NCI-H1417 (cell line): ENCODE measurements at places on chromosomes 3 and 15.

DNA sequence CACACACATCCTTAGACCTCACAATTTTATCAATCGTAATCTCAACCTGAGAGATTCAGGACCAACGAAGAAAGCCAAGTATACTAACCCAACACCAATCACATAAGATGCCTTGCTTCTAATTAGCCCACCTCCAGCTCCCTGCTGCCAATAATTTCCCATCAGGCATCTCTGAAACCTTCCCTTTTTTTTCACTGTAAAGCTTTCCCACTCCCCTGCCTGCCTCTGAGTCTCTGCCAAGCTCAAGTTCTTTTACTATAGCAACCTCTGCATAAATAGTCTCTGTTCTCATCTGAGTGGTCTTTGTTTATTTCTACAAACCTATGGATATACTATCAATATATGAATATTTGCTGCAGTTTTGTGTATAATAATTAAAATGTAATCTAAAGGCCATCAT, 86.5 kb downstream of the PIK3CB start:
- no peak for DNase-seq

- no peak for DNase-seq
These were observed 25.6 kb downstream of the DUSP7 start for GRCh38 chr3:52030714-52031310.

- DNase-seq, result no peak
These were observed 201.1 kb downstream of the AKAP13 start for GRCh38 chr15:85581495-85581894.

DNA sequence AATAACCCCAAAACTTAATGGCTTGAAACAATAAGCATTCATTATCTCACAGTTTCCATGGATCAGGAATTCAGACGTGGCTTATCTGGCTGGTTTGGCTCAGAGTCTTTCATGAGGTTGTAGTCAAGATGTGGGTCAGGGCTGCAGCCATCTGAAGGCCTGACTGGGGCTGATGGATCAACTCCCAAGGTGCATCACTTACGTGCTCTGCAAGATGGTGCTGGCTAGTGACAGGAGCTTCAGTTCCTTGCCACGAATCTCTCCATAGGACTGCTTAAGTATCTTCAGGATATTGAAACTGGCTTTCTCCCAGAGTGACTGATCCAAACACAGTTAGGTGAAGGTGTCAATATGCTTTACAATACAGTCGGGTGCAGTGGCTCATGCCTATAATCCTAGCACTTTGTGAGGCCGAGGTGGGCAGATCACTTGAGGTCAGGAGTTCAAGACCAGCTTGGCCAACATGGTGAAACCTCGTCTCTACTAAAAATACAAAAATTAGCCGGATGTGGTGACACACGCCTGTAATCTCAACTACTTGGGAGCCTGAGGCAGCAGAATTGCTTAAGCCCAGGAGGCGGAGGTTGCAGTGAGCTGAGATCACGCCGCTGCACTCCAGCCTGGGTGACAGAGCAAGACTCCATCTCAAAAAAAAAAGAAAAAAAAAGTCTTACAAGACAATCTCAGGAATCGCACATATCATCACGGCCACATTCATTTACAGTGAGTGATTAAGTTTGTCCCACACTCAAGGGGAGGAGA, 28.5 kb upstream of the PTPRG start:
- no peak for DNase-seq

DNA sequence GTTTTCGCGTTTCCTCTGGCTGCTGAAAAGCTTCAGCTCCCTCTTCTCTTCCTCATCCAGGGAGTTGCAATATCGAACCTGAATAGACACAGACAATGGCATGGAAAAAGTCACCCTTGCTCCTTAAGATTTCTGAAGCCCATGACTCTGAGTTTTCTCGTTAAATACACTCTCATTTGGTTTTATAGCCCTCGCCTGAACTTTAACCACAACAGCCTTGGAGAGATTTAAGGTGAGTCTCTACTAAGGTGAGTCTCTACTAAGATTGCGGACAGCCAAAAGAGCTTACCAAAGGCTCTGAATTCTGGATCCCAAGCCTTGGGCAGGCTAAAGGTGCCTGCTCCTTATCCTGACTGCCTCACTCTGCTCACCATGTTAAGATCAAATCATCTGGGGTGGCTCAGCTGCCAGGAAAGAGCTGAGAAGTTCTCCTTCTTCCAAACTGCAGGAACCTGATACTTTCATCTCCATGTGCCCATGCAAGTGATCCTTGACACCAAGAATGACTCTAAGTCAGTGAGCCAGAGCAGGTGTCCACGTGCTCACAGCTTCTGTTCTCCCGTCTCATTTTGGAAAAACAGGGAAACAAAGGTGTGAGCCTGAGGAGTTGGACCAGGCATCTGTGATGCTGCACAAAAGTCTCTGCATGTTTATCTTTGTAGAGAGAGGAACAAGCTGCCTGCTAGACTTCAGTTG, 65.1 kb downstream of the PRICKLE2 start:
- DNase-seq, result no peak

GRCh38 chr3:195468391-195468776, 25.6 kb upstream of the ACAP2 start:
- no peak for DNase-seq

DNA sequence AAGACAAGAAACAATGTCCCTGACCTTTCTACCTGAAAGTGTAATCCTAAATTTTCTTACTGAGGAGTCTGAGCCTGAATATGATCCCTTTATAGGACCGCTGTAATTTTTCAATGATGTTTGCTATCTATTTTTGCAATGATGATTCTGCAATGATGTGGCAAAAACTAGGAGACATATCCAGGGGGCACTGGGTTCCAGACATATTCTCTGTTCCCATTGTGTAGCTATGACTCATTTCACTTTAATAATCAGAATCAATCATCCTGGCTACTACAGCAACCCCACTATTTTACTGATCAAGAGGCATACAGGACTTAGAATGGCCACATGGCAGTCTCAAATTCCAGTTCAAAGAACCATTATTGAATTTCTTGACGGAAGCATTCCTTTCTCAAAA, 85.9 kb downstream of the AQR start:
- no peak for DNase-seq

- DNase-seq, result no peak
These were observed 110.3 kb upstream of the KLF13 start for GRCh38 chr15:31216215-31216911.

GRCh38 chr3:134333522-134334181, 40.6 kb downstream of the AMOTL2 start:
- DNase-seq, result no peak

DNA sequence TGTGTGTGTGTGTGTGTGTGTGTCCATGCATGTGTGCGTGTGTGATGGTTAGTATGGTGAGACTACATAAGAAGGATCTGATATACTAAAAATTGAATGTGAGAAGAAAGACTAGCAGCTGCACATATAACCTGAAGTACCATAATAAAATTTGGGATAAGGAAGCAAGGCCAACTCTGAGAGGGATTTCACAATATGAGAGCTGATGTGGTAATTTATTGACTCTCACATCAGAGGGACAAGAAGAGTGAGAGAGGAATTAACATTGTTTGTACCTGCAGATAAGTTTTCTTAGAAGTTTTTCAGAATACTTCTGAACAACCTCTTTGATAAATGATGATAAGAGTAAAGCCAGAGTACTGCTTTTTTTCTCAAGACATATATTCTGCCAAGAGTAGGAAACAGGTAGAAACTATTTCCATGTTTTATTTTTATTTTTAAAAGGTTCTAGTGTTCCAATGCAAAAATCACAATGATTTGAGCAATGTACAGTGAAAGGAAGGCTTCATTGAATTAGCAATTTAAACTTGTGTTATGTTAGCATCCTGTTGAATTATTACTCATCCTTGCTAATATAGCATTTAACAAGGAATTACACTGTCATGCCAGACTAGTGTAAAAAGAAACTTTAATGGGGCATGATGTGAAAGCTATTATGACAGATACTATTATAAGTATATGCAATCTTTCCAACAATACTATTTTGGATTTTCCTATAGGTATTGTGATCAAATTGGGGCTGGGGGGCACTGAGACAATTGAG, 415.5 kb upstream of the ARPP21 start:
- DNase-seq, result no peak

GRCh38 chr3:53044711-53045517, 959 bp downstream of the SFMBT1 start:
- DNase-seq, result peak; percentile 59

GRCh38 chr3:29686889-29687592, 406.2 kb downstream of the RBMS3 start:
- DNase-seq, result no peak

DNA sequence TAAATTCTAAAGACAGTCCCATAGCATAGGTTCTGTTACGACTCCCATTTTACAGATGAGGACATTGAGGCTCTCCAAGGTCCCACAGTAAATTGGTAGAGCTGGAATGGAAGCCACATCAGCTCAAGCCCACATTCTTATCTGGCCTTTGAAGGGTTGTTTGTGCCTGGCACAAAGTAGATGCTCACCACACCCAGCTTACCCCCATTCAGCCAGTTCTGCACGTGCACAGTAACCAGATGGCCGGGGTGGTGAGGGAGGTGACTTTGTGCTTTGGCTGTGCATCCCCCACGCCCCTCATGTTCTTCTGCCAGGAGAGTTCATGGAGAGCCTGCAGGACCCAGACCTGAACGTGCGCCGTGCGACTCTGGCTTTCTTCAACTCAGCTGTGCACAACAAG, 16.2 kb downstream of the RPL32 start:
- DNase-seq, result no peak

DNA sequence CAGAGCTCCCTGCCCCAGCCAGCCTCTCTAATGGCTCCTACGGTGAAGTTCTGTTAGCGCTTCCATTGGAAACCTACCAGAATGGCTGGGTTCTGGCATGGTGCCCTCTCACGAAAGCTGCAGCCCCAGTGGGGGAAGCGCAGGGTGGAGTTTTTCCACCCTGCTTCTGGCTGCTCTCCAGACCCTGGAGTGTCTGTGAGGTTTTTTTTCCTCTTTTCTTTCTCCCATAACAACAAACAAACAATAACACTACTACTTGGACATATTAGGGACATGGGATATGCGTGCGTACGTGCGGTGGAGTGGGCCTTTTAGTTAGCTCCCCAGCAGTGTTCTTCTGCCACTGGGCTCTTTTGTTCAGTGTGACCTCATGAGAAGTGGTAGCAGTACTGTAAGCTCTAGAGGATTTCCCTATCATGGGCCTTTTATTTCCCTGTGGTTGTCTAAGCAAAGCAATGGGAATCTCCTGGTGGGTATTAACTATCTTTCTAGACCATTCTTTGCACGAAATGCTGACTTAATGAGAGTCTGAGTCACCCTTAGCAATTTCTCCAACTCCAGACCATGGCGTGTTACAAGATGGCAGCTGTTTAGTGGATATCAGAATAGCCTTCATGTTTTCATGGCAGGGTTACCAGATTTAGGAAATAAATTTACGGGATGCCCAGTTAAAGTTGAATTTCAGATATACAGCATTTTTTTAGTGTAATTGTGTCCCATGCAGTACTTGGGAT, 161.9 kb downstream of the FNDC3B start:
- DNase-seq, result no peak

GRCh38 chr3:142115867-142116668, 33.3 kb downstream of the TFDP2 start:
- no peak for DNase-seq

- no peak for DNase-seq
These were observed 35.8 kb downstream of the ARNT2 start for GRCh38 chr15:80440024-80440423.

DNA sequence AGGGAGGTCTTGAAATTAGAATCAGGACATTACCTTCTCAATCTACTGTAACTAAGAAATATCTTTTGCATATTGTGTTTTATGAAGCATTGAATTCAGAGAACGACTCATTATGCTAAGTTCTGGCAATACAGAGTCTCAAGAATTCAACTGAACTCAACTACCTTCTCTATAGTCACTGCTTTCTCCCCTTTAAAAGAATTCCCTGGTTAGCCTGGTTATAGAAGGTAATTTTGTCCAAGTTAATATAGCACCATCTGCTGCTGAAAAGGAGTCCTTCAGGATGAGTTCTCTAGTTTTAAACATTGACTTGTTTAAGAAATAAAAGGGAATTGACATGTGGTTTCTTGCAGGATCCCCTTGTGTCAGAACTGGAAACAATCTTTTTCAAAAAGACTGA, 60.2 kb downstream of the IL16 start:
- peak; percentile 3 for DNase-seq

GRCh38 chr3:130849091-130849552, 44.8 kb upstream of the ATP2C1 start:
- peak; percentile 74 for DNase-seq

DNA sequence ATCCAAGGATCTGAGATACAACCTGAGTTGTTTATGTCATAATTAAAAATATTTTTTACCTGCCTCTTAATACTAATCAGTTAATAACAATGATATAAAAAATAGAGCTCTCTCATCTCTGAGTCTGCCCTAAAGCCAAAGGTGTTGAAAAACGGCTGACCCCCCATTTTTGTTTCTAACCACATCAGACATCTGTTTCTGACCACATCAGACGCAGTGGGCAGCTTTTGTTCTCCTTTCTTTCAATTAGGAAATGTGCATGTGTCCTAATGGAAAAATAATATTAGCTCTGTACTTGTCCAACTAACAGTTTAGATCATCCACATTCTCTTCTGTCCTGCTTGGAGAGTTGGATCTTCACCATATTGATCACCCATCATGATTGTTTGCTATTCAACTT, 144.6 kb downstream of the SHOX2 start:
- DNase-seq, result no peak

GRCh38 chr15:40477642-40478327, 7.0 kb downstream of the CHST14 start:
- peak; percentile 48 for DNase-seq

GRCh38 chr3:74357881-74358280, 256.6 kb downstream of the CNTN3 start:
- DNase-seq, result no peak

- DNase-seq, result no peak
These were observed 61.6 kb upstream of the LRRFIP2 start for GRCh38 chr3:37236024-37236423.

- DNase-seq, result no peak
These were observed 17.3 kb upstream of the BSN start for GRCh38 chr3:49536875-49537533.

DNA sequence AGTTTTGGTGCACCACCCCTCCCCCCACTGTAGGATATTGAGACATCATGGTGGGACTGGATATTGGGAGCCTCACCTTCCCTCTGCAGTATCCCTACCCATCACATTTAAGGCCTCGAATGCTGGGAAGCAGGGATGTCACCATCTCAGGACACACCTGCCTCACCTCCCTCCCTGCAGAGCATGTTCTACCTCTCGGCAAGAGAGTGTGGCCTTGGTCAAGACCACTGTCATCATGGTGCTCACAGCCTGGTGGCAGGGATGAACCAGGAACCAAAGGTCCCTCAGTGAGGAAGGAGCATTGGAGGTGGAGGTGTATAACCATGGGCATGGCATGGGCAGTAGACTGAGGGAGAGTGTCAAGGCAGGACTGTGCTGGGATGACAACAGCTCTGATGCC, 104.8 kb downstream of the CORO2B start:
- DNase-seq, result no peak
